ENCODE measurements at places on chromosomes 4 and X. TPM values are rescaled to one million over a fixed set of nuclear protein-coding genes. Genes with fewer than 3 reads are reported as not detected.

The LAMP2 gene
- total RNA-seq = 78.7 TPM

- peak; percentile 96 for DNase-seq
Measured at GRCh38 chr4:82428969-82429727, 1.1 kb downstream of the HNRNPDL start.

GRCh38 chr4:164203476-164203875 is 550.5 kb upstream of the SMIM31 start:
- no peak for DNase-seq

The SERTM2 gene
- total RNA-seq = 0.05 TPM
